ENCODE measurements at places on chromosomes 3 and 15.

GRCh38 chr15:72013703-72014102 is 104.2 kb downstream of the MYO9A start:
- DNase-seq, result no peak

DNA sequence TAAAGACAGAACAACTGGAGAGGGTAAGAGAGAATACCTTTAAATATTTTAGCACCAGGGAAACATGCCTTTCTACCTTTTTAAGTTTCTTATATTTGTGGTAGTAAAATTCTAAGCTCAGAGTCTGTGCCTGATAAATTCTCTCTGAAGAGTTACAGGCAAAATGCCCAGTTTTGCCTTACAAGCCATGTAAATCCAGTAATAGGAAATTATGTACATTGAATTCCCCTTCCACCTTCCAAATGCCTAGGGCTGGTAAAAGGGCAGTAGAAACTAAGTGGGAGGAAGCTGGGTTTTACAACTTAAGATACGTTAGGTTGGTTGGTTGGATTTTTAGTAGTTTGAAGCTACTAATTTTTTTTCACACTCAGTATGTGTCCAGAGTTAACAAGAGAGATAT is 43.1 kb upstream of the TP63 start:
- DNase-seq, result no peak

GRCh38 chr15:41105348-41106334 is 10.4 kb downstream of the INO80 start:
- no peak for DNase-seq

GRCh38 chr3:78253860-78254259 is 1214.0 kb downstream of the ROBO2 start:
- DNase-seq, result no peak

GRCh38 chr3:37171144-37171543 is 3.2 kb downstream of the LRRFIP2 start:
- DNase-seq, result no peak

- DNase-seq, result no peak
Observed at GRCh38 chr15:35737441-35737840, 191.5 kb upstream of the DPH6 start.

- DNase-seq, result no peak
Observed at GRCh38 chr3:105354429-105354828, 12.3 kb upstream of the ALCAM start.

DNA sequence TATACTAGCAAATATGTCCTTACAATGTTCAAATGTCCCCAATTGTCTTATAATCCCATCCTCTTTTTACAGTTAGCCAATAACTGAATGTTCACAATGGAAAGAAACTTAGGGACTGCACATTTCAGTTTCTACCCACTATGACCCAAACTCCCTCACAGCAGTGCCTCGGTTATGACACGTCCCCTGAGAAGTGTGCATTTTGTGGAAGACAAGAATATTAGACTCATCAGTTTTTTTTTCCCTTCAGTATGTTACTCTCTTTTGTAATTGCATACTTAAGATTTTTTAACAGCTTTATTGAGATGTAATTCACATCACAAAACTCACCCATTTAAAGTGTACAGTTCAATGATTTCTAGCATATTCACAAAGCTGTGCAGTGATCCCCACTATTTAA is 64.8 kb downstream of the IGF2BP2 start:
- no peak for DNase-seq
